ENCODE measurements at places on chromosomes 13 and 19.

GRCh38 chr19:9782338-9782737, 13.8 kb upstream of the ZNF846 start:
- DNase-seq: no peak

GRCh38 chr19:42285541-42285941, 16.4 kb upstream of the PRR19 start:
- DNase-seq: no peak

- no peak for DNase-seq
Measured at GRCh38 chr13:47539317-47539716, 461.8 kb downstream of the SUCLA2 start.

GRCh38 chr13:103395139-103395538, 328.9 kb upstream of the SLC10A2 start:
- no peak for DNase-seq

Data from A172 (cell line).